Endodermal cell (in vitro differentiated cells): ENCODE measurements at places on chromosomes 2 and 18. TPM values are rescaled to one million over a fixed set of nuclear protein-coding genes. Genes with fewer than 3 reads are reported as not detected.

The ANKRD39 gene
- 15.7 to 16.8 TPM (median 16.7 TPM) in 3 replicates for total RNA-seq

The ALK gene
- total RNA-seq = 0.13 to 0.36 TPM (median 0.35 TPM) in 3 replicates

The MAB21L4 gene
- total RNA-seq = 0.87 TPM in 1 of 3 replicates, not detected in the others

The SERPINB11 gene
- not detected in 2 replicates for total RNA-seq

The SYT4 gene
- 0.53 and 0.56 TPM in 2 replicates for total RNA-seq

The FASTKD2 gene
- 30.3 and 31.6 TPM in 2 replicates for total RNA-seq

The ALPG gene
- total RNA-seq = 0.09 TPM in 1 of 2 replicates, not detected in the other

The ANKRD29 gene
- total RNA-seq = 0.44 and 0.79 TPM in 2 replicates

The RGPD4 gene
- total RNA-seq = 0.13 and 0.23 TPM in 2 replicates

The SH2D6 gene
- total RNA-seq = 0.68 and 1.3 TPM in 2 replicates

The CDK15 gene
- total RNA-seq = not detected in 3 replicates

The ASTL gene
- total RNA-seq = not detected in 2 replicates

The LIMS1 gene
- 38.4 to 46.6 TPM (median 45.6 TPM) in 3 replicates for total RNA-seq

The TEX44 gene
- not detected in 3 replicates for total RNA-seq

The TIMM21 gene
- 29.2 and 30.2 TPM in 2 replicates for total RNA-seq

The IMPA2 gene
- total RNA-seq = 71.2 to 98.3 TPM (median 88.9 TPM) in 3 replicates

The TAF1B gene
- total RNA-seq = 26.0 to 36.2 TPM (median 35.1 TPM) in 3 replicates

The EML6 gene
- total RNA-seq = 0.80 to 2.1 TPM (median 1.1 TPM) in 3 replicates

The HOXD12 gene
- not detected in 2 replicates for total RNA-seq

The ELOA2 gene
- total RNA-seq = not detected in 3 replicates

The CIB4 gene
- not detected in 3 replicates for total RNA-seq

The RUFY4 gene
- 0.35 TPM in 1 of 2 replicates, not detected in the other for total RNA-seq

The WDSUB1 gene
- 10.7 and 11.1 TPM in 2 replicates for total RNA-seq

The UGT1A10 gene
- 0.13 TPM in 1 of 2 replicates, not detected in the other for total RNA-seq

The CHRNA1 gene
- not detected in 3 replicates for total RNA-seq

The KIF3C gene
- 37.9 to 51.4 TPM (median 48.8 TPM) in 3 replicates for total RNA-seq

The FHL2 gene
- 11.1 and 13.3 TPM in 2 replicates for total RNA-seq

The UBXN4 gene
- total RNA-seq = 81.0 and 90.8 TPM in 2 replicates

The MDH1B gene
- total RNA-seq = 1.6 and 2.9 TPM in 2 replicates

The MPP4 gene
- 0.11 and 0.18 TPM in 2 replicates for total RNA-seq

The RNF125 gene
- 19.3 to 49.5 TPM (median 23.5 TPM) in 3 replicates for total RNA-seq

The ITGA4 gene
- 1.3 to 2.7 TPM (median 1.3 TPM) in 3 replicates for total RNA-seq

The CCDC74B gene
- 10.4 to 19.9 TPM (median 12.2 TPM) in 3 replicates for total RNA-seq

The TFCP2L1 gene
- 2.4 to 3.7 TPM (median 3.3 TPM) in 3 replicates for total RNA-seq

The KCNIP3 gene
- 0.26 and 1.2 TPM in 2 replicates for total RNA-seq

The OTOS gene
- not detected in 3 replicates for total RNA-seq

The IL1A gene
- 0.50 and 0.73 TPM in 2 replicates for total RNA-seq

The CDK5R2 gene
- 0.95 to 1.3 TPM (median 1.2 TPM) in 3 replicates for total RNA-seq

The TTN gene
- total RNA-seq = 36.1 to 126 TPM (median 118 TPM) in 3 replicates

The INPP4A gene
- 84.9 to 159 TPM (median 93.2 TPM) in 3 replicates for total RNA-seq

The DSEL gene
- total RNA-seq = 3.9 to 6.0 TPM (median 5.9 TPM) in 3 replicates

The FABP1 gene
- total RNA-seq = not detected in 2 replicates

The CXCR1 gene
- total RNA-seq = not detected in 3 replicates

The SLC5A7 gene
- not detected in 2 replicates for total RNA-seq

The PLCL1 gene
- total RNA-seq = 0.11 to 0.15 TPM in 2 of 3 replicates, not detected in the other

The HJURP gene
- total RNA-seq = 39.4 and 45.6 TPM in 2 replicates

The NOP58 gene
- total RNA-seq = 42.1 to 73.5 TPM (median 68.3 TPM) in 3 replicates

The KCNF1 gene
- 4.7 to 16.7 TPM (median 5.2 TPM) in 3 replicates for total RNA-seq

The SERPINB13 gene
- not detected in 3 replicates for total RNA-seq
